ENCODE measurements at places on chromosomes 7 and 10.

DNA sequence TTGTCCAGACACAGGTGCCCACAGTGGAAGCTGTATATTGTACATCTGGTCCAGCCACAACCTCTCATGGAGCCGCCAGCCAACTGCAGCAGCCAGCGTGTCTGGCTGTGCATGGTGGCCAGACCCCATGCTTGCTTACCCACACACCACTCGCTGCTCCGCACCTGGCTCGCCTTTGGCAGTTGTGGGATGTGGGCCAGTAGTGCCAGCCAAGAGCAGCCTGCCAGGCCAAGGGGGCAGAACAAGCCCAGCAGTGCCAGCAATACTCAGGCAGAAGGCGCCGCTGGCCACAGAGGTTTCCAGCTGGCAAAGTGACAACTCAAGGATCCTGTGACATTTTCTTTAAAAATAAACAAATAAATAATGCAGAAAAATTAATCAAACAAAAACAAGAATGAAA, 11.7 kb upstream of the TMEM243 start:
- DNase-seq = no peak

- no peak for DNase-seq
Observed at GRCh38 chr7:128886391-128887168, 23.9 kb downstream of the ATP6V1F start.

DNA sequence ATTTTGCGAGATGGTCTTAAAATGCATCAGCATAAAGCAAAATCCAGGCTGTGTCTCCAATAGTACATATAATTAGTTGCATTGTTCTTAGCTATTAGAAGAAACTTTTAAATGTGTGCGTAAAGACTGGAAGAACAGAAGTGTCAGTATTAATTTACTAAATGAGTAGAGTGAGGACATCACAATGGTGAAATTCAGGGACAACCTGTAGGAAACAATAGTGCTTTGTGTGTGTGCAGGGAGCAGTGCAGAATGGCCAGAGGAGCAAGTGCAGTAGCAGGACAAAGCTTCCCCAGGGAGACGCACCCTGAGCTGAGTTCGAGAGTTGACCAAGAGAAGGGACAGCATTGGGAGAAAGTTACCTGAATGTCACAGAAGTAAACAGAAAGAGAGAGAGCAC, 13.7 kb downstream of the ITGB8 start:
- no peak for DNase-seq

DNA sequence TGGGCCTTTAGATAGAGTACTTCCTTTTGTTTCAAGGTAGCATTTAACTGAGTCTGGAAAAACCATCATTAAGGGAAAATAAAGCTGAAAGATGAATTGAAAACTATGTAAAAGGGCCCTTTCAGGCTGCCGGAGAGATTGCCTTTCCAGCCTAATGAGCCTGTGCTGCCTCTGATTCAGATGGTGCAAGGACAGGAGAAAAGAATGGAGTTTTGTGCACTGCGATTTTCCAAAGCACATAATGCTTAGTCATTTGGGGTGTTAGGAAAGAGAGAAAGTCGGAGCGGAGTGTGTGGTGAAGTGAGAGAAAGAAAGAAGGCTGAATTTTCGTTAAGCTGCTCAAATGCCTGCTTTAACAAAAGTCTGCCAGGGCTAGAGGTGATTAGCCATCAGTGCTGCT, 259.7 kb downstream of the PAXIP1 start:
- DNase-seq = no peak

DNA sequence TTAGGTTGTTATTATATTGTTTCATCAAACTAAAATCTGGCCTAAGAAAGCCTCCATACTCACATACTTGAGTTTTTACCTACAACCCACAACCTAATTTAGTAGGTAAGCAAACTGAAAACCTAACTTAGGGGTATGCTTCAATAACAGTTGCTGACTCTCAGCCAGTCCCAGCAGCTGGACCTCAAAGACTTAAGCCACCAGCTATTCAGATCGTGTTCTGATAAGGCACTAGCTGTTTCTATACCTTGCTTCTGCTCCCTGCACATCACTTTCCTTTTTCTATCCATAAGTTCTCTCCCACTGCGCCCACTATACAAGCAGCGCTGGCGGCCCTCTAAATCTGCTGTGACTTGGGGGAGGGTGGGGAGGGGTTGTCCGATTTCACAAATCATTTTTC, 42.3 kb downstream of the SUGCT start:
- no peak for DNase-seq

GRCh38 chr7:117185124-117185523, 137.7 kb downstream of the WNT2 start:
- DNase-seq = no peak

DNA sequence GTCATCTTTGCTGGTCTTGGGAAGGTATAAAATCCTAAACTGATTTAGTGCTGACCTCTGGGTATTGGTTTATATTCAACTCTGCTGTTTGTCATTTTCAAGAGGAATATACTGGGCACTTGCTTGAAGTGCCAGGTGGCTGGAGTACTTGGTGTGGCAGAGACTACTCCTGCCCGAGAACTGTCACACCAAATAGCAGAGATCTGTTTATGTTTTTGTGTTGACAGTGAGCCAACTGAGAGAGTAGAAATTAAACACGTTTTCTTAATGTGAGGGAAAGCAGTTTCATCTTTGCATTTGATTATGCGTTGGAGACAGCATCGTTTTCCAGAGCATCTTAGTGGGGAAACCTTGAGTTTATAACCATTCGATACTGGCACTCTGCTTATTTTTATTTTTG, 174.4 kb downstream of the CDCA7L start:
- DNase-seq = no peak

- DNase-seq = no peak
Observed at GRCh38 chr7:152344253-152344652, 91.5 kb downstream of the KMT2C start.

- DNase-seq = no peak
Observed at GRCh38 chr10:52780391-52781155, 8.0 kb upstream of the MBL2 start.

DNA sequence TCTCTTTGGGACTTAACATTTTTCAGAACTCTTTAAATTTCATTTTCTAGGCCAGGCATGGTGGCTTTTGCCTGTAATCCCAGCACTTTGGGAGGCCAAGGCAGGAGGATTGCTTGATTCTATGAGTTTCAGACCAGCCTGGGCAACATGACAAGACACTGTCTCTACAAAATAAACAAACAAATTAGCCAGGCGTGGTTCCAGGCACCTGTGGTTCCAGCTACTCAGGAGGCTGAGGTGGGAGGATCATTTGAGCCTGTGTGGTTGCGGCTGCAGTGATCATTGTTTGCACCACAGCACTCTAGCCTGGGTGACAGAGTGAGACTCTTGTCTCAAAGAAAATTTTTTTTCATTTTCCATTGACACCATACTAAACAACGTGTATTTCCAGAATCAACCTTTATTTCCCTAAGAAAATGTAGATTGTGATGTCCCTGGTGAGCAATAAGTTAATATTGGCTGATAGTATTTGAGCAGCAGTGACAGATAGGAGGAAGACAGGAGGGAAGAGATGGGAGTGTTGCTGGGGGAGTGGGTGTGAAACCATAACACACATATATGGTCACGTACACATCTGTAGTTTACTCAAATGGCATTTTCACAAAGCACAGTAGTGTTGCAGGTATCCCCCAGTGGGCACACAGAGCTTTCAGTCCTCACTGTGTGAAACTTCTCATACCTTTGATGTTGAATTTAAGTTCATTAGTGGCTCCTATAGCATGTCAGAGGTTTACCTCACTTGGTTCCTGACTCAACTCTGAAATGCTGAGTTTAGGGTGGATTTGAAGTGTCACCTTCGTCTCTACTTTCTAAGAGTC, 205.6 kb downstream of the AUTS2 start:
- DNase-seq = no peak

GRCh38 chr10:58514111-58514770, 1.6 kb downstream of the BICC1 start:
- no peak for DNase-seq

DNA sequence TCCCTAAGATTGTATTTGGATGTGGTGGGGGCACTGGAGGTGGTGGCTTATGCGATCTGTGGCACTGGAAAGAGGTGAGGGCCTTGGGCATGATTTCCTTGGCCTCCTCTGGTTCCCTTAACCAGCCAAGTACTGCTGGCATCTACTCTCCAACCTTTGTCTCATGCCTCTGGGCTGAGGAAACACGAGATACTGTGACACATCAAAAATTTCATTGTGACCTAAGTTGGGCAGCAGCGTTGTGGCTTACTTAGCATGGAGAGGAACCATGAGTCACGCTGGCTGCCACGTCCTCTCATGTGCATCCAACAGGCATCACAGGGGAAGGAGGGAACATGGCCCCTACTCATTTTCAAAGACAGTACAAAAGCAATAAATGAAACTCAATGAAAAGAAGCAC, 29.7 kb upstream of the GSDME start:
- peak; percentile 92 for DNase-seq

GRCh38 chr10:51079331-51079730, 5.0 kb downstream of the PRKG1 start:
- DNase-seq = no peak

GRCh38 chr10:6168084-6168483, 34.6 kb upstream of the PFKFB3 start:
- no peak for DNase-seq

DNA sequence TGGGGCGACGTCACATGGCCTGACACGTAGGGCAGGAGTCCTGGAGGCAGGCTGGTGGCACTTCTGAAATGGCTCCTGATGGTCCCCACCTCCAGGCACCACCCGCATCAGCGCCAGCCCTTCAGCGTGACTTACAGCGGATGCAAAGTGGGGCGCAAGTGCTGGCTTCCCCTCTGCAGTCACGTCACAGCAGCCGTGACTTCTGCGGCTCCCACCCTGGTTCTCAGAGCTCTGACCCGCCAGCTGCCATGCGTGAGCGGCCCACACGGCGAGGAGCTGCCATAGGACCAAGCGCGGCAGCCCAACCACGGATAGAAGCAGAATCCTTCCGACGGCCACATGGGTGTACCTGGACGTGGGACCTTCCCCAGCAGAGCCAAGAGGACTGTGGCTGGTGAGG, 159.0 kb downstream of the ELFN1 start:
- DNase-seq = no peak
